ENCODE measurements at places on chromosomes 4 and X.

GRCh38 chr4:16125571-16126445 lies 42.0 kb upstream of the PROM1 start:
- no peak for DNase-seq

- DNase-seq, result no peak
These were observed 94.6 kb upstream of the INPP4B start for GRCh38 chr4:142940425-142941330.

DNA sequence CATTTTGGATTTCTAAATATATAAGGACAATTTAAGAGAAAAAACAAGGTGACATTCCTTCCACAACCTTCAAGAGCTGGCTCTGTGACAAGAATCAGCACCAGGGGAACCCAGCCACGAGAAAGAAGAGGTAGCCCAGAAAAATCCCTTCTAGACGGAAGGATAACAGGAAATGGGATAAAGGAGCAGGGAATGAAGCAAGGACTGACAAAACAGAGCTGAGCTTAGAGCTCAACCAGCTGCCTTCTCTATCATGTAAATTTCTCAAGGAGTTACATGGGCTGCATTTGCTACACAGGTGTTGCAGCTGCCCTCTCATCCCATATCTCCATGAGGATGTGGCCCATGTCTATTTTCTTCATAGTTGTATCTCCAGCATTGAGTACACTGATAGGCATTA lies 154.2 kb upstream of the PRDX4 start:
- DNase-seq, result no peak

GRCh38 chr4:145814246-145814645 lies 124.4 kb downstream of the ZNF827 start:
- DNase-seq, result no peak

GRCh38 chr4:101306225-101306624 lies 41.1 kb downstream of the PPP3CA start:
- no peak for DNase-seq

DNA sequence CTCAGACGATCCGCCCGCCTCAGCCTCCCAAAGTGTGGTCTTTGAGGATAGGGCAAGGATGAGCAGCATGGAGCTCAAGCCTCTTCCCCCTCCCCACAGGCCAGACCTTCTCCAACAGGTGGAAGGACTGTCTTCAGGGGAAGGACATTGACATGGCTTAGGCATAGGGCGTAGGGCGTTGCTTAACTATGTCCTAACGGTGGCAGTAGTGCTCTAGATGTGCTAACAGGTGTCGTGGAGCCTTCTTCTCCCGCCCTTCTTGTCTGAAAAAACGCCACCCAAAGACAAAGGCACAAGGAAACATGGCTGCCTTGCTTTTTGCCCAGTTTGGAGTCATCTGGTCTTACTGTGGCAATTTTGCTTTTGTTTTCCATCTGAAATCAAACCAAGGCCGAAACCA lies 219.8 kb downstream of the OR13H1 start:
- DNase-seq, result no peak

GRCh38 chr4:60581919-60582536 lies 618.1 kb upstream of the ADGRL3 start:
- no peak for DNase-seq

- no peak for DNase-seq
These were observed 33.4 kb upstream of the SFRP2 start for GRCh38 chr4:153822316-153822715.

DNA sequence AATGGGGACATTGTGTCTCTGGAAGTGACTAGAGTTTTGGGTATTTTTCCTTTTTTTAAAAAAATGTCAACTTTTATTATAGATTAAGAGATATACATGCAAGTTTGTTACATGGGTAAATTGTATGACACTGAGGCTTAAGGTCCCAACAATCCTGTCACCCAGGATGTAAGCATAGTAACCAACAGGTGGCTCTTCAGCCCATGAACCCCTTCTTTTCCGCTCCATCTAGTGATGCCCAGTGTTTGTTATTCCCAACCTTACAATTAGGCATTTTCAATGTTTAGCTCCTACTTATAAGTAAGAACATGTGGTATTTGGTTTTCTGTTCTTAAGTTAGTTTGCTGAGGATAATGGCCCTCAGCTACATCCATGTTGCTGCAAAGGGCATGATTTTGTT lies 102.7 kb downstream of the GRID2 start:
- DNase-seq, result no peak

DNA sequence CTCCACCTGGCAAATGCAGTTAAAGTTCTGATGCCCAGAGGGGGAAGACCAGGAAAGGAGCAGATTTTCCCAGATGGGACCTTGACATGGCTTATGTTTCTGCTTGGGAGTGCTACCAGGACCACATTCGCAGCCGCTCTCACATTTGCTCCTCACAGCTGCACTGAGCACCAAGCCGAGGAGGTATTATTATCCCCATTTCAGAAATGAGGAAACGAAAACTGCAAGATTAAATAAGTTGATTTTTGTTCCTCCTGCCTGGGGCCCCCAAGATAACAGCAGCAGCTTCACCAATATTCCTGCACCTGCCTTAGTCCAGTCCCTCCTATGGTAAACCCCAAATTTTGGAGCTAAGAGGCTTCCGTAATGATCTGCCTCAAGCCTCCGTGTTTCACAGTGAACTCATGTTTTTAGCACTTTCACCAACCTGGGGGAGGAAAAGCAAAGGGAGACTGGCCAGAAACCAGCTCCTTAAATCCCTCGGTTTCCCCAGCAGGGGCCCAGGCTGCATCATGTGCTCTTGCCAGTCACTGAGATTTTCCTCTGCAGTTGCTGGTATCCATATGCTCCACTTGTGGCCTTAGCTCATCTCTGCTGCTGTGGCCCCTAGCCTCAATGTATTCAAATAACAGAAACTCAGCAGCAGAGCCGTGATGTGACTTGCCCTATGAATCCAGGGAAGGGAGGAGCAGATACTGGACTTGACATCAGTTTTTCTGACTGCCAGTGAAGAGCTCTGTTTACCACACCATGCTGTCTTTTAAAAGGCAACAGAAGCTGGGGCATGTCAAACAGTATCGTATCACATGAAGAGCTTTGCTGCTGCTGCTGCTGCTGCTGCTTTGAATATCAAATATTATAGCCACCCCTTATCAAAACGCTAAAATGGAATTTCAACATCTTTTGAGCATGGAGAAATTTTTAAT lies 95.5 kb upstream of the KLHL13 start:
- no peak for DNase-seq
